ENCODE measurements at places on chromosomes 2 and 18. TPM values are rescaled to one million over a fixed set of nuclear protein-coding genes. Genes with fewer than 3 reads are reported as not detected.

The ABCG8 gene
- not detected for total RNA-seq

The OSR1 gene
- total RNA-seq: not detected

The CERKL gene
- total RNA-seq: not detected

The SLC35G4 gene
- total RNA-seq: not detected

The TTC21B gene
- total RNA-seq: 17.1 TPM

The COL4A4 gene
- total RNA-seq: 0.03 TPM

The GALNT13 gene
- total RNA-seq: 0.43 TPM

The SERPINB10 gene
- not detected for total RNA-seq

The GORASP2 gene
- total RNA-seq: 68.5 TPM

The CASP8 gene
- total RNA-seq: 92.2 TPM

The FKBP1B gene
- total RNA-seq: 0.58 TPM

The NLRC4 gene
- not detected for total RNA-seq

The C2orf81 gene
- total RNA-seq: 3.8 TPM

The TET3 gene
- total RNA-seq: 17.2 TPM

All from activated naive CD4-positive, alpha-beta T cell treated with anti-CD3 and anti-CD28 coated beads, Interleukin-2, amount 10 ng/mL, durations not matched to agents 5 hours and 36 hours (primary cell).